Astrocyte of the cerebellum (primary cell): ENCODE measurements at places on chromosomes 5 and 9.
A peak's percentile ranks its signal among the peaks of the same experiment; 100 is the strongest.

GRCh38 chr5:54651482-54652076, 134.0 kb downstream of the SNX18 start:
- DNase-seq, result no peak

DNA sequence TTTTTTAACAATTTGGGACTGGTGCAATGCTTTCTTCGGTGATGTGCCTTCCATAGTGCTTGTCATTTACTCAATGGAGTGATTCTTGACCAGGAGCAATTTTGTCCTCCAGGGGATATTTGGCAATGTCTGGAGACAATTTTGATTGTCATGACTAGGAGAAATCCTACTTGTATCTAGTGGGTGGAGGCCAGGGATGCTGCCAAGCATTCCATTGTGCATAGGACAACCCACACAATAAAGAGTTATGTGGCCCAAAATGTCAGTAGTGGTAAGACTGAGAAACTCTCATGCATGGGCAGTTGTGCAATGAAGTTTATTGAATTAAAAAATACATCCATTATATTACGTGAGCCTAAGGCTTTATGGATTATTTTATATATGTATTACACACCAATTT, 70.5 kb downstream of the FOCAD start:
- DNase-seq, result no peak

GRCh38 chr5:177142778-177143177, 9.2 kb downstream of the NSD1 start:
- no peak for DNase-seq

DNA sequence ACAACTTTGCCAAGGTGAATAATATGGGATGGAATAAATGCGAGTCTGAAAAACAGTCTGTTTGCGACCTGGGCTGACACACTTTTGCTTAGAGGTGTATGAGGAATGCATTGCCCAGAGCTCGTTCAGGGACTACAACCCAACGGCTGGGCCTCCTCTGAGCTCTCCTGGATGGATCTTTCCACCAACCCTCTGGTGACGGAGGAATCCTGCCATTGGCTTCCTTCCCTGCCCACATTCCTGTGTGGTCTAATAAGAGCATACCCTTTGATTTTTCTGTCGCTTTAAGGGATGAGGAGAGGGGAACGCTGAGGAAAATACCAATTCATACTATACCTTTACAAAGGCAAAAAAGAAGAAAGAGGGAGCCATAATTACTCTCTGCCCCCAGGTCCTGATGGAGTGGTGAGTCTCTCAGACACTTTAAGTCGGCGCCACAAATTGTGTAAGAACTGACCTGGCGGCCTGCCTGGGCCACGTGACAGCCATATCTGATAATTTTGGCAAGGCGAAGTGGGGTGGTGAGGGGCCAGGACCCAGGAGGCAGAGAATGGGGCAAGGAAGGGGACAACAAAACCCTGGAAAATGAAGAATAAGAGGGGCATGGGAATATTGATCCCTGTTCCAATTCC, 265.2 kb upstream of the MSX2 start:
- no peak for DNase-seq

DNA sequence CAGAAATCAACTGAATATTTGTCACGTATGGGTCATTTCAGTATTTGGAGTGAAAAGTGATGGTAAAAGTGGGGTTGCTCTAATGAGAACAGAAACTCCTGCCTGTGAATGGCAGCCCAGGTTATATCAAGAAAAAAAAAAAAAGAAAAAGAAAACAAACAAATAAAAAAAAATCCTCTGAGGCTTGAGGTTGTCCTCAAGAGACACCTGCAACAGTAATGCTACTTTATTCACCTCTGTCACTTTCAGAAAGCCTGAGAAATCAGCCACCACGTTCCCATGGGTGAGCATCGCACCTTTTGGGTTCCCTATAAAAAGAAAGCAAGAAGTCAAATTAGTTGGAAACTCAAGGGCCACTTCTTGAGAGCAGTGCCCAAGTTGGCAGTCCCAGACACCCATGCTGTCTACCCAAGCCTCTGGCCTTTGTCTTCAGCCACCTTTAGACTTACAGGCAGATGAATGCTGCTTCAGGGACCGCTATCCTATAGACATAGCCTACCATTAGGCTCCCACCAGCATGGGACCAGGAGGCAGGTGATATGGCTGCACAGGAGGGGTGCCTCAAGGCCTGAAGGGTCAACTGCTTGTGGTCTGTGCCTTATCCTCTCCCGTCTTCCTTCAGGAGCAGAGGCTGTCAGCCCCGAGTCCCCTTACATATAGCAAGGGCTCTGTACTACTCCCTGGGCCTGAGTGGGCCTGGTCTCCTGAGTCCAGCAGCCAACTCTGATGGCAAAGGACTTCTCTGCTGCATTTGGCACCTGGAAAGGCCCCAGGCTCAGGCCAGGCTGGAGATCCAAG, 31.1 kb upstream of the MEIKIN start:
- DNase-seq, result no peak

DNA sequence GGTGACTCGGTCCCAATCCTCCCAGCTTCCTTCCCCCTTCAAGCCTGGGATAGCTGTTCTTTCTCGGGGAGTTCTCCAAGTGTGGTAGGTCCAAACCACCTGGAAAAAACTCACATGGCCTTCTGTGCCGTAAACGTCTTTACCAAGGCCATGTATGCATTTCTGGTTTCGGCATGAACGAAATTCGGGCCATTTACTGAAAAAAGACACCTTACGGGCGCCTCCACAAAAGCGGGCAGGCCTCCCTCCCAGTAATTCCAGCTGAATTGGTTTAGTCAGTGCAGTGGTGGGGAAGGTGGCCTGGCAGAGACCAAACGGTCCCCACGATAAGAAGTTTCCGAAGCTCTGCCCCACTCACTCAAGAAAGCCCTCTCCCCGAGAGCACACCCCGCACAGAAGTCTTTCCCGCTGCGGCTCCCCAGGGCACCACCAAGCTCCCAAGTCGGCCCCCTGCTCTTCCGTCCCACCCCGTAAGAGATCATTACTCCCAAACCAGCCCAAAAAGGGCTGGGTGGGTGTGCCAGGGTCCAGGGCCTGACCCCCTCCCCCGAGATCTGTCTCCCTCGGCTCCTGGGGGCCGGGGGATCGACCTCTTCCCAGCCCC, 86.3 kb upstream of the MELK start:
- no peak for DNase-seq

DNA sequence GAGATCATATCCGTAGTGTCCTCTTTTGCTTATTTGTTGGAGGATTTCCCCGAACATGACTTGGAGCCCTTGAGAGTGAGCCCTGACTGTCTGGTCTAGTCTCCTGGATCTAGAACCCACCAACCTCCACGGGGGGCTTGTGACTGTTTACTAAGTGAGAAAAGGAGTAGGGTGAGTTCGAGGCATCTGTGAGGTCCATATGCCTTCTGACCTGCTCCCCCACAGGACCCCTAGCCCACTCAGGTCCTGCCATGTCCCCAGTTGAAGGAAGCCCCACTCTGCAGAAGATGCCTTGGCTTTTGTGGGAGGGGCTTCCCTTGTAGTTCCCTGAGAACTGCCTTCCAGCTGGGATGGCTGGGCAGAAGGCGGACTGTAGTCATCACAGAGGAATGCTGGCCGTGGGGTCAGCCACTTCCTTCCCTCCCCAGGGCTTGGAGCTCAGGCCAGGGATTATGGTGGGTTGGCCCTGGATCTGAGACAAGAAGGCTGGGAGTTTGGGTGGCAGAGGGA, 7.0 kb upstream of the IRF1 start:
- DNase-seq, result peak; percentile 94

DNA sequence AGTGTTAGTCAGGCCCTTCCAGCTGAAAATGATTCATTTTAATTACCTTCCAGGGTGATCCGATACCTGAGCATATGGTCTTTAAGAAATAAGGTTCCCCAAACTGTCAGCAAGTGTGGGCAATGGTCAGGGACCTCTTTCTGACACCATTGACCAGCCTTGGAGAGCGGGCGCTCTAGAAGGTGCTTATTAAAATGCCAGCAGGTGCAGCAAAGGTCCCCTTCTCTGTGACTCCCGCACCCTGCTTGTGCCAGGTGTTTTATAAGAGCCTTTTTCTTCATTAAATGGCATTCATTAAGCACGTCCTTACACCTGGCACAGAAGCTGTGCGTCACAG, 85.3 kb downstream of the MVB12B start:
- no peak for DNase-seq

- no peak for DNase-seq
Measured at GRCh38 chr5:58628626-58629025, 45.8 kb downstream of the RAB3C start.
